Activated CD4-positive, alpha-beta T cell treated with anti-CD3 and anti-CD28 coated beads, Interleukin-10, Interleukin-2, amounts not matched to agents 100 ng/mL and 50 ng/mL, durations not matched to agents 16 hours and 8 hours (primary cell): ENCODE measurements at places on chromosomes 13 and 19.
A peak's percentile ranks its signal among the peaks of the same experiment; 100 is the strongest.

DNA sequence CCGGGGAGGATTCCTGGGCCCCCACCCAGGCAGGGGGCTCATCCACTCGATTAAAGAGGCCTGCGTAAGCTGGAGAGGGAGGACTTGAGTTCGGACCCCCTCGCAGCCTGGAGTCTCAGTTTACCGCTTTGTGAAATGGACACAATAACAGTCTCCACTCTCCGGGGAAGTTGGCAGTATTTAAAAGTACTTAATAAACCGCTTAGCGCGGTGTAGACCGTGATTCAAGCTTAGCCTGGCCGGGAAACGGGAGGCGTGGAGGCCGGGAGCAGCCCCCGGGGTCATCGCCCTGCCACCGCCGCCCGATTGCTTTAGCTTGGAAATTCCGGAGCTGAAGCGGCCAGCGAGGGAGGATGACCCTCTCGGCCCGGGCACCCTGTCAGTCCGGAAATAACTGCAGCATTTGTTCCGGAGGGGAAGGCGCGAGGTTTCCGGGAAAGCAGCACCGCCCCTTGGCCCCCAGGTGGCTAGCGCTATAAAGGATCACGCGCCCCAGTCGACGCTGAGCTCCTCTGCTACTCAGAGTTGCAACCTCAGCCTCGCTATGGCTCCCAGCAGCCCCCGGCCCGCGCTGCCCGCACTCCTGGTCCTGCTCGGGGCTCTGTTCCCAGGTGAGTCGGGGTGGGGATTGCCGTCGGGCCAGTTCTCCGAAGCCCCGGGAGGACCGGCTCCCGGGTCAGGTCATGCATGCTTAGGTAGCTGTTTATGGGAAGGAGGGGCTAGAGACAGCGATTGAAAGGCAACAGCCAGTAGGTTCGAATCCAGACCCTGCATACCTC lies at the start of gene ICAM1:
TSS of gene ICAM1 (plus strand) at position 505 of the 779 bp plus-strand sequence. CDS start at position 545, 40 bp downstream.
- DNase-seq, result peak; percentile 90

- DNase-seq, result no peak
Observed at GRCh38 chr13:99749271-99750019, 222.1 kb downstream of the ZIC5 start.

DNA sequence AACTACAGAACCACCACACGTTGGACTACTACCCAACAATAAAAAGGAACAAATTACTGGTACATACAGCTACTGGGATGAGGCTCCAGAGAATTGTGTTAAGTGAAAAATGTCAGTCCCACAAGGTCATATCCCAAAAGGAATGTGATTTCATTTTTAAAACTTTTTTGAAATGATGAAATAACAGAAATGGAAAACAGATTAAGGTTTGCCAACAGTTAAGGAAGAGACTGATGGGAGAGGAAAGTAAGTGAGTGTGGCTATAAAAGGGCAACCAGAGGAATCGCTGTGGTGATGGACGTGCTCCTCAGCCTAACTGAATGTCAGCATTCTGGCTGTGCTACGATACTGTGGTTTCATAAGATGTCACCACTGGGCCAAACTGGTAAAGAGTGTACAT lies 512.8 kb downstream of the UQCRFS1 start:
- DNase-seq, result no peak

DNA sequence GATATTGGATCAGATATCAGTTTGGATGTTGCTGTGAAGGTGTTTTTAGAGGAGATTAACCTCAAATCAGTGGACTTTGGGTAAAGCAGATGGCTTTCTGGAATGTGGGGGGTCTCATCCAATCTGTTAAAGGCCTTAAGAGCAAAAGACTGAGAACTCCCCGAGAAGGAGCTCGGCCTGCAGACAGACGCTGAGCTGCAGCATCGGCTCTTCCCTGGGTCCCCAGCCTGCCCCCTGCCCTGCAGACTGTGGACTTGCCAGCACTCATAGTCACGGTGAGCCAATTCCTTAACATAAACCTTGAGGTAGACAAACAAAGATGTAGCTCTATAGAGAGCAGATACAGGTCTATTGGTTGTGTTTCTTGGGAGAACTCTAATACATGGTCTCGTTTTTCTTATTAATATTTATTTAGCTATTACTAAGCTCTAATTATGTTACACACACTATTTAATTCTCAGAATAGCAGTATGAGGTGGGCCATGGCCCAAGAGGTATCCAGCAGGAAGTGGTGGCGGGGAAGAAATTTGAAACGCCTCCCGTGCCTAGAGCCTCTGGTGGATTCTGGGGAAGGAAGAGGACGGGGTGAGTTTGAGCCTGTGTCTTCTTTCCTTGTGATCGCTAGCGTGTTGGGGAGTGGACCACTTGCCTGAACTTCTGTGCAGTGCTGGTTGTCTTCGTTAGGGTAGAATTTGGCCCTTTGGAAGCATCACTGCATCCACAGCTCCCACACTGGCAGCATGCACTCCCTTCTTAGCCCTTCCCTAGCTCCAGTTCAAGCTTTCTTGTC lies 305.3 kb downstream of the TEX29 start:
- DNase-seq, result no peak

GRCh38 chr13:35818633-35819067 lies 312.5 kb downstream of the DCLK1 start:
- peak; percentile 3 for DNase-seq

- DNase-seq, result peak; percentile 16
Observed at GRCh38 chr19:47315125-47315821, 5.6 kb downstream of the C5AR1 start.

- no peak for DNase-seq
Observed at GRCh38 chr13:99280166-99280565, 22.0 kb upstream of the GPR18 start.

GRCh38 chr19:55597501-55597921 lies 1.8 kb downstream of the FIZ1 start:
- no peak for DNase-seq

DNA sequence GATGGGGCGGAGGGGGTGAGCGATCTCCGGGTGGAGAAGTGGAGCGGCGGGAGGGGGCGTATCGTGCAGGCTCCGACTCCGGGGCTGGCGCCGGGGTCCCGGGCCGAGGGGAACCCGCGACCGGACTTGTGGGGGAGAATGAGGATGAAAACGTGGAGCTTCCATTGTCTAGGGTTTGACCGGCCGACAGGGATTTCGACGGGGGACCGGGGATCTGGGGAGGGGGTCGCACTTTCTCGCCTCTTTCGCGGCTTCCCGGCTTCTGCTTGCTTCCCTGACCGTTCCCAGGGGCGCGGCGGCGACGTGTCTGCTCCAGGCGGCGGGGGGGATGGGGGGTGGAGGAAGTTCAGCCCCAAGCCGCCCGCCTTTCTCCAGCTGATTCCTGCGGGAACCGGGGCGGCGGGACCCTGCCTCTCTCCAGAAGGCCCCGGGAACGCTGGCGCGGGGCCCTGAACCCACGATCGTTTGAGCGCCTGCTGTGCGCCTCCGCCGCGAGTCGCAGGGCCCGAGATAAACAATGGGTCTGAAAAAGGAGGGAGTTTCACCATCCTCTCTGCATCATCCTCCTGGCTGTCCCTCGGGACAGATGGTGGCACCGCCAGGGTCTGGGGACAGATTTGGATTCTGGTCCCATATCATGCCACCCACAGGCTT lies 790 bp downstream of the TPM4 start:
- peak; percentile 34 for DNase-seq

DNA sequence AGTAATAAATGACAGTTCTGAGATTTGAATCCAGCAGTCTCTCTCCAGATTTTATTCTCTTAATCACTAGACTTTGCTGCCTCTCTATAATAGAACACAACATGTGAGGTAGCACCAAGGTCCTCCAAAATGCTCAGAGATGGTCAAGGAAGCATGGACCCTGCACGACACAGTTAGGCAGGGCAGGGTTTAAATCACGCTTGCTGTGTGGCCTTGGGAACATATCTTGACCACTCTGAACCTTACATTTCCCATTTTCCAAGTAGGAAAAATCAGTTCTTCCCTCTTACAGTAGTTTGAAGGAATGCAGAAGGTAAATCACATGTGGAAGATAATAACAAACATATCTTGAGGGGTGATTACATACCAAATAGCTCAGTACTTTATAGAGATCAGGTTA lies 6.3 kb downstream of the SYT3 start:
- DNase-seq, result no peak

DNA sequence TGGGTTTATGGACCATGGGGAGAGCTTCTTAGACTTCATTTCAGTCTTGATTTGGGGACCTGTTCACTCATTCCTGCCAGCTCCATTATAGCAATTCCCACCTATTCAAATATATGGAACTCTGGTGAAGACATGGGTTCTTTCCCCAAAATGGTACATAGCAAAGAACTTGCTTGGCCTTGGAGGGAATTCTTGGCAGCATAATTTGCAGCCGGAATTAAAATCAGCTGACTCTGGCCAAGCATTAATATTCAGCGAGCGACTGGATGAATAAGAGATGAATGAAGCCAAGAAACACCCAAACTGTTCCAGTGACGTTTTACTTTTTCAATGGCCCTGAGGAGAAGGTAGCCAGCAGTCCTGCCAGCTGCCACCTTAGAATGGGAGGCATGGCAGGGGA lies 88.4 kb upstream of the SOX1 start:
- no peak for DNase-seq

- DNase-seq, result no peak
Observed at GRCh38 chr13:32720026-32720425, 133.8 kb downstream of the PDS5B start.

GRCh38 chr13:109687559-109688448 lies 98.6 kb downstream of the IRS2 start:
- no peak for DNase-seq

DNA sequence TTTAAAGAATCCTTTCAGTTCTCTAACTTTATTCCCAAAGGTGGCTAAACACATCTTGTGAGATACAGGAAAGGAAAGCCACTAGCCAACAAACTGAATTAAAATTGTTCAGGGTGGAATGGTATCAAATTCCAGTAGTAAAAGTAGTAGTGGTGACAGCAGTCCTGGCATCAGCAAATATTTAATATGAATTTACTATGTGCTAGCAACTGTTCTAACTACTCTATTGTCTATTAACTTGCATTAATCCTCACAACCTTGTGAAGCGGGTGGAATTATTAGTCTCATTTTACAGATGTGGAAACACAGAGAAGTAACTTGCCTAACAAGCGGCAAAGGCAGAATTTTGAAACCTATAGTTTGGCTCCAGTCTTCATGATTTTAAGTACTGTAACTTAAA lies 130.1 kb downstream of the KLF12 start:
- DNase-seq, result no peak

DNA sequence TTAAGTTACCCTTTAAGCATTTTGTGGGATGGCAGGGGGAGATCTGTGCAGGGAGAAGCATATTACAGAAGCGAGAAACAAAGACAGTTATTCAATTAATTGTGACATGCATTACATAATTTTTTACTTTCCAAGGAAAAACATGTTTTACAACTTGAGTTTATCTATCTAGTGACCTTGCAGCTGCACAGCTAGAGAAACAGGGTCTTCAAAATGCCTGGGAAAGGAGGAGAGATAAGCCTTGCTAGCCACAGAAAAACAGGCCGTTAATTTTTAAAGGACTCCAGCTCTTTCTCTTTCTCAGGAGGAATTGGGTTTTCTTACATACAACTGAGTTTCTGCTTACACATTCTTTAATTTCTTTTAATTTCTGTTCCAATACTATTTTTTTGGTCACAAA lies 14.8 kb upstream of the ZNF431 start:
- DNase-seq, result no peak

GRCh38 chr19:44072543-44073401 lies 813 bp downstream of the ZNF284 start:
- no peak for DNase-seq

DNA sequence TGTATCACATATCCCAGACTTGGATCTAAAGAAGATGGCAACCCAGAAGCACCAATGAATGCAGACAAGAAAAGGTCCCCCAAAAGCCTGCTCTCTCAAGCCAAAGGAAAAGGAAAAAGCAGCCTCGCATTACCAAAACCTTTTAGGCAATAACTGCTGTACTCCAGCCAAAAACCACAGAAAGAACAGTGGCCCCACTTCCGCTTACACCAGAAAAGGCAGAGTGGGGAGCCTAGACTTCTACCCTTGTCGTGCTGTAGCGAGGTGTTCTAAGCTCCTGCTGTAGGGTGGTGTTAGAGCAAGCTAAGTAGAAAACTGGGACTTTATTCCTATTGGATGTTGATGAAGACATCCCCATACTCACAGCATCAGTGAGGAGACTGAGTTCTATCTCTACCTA lies 244.0 kb upstream of the RXFP2 start:
- no peak for DNase-seq

GRCh38 chr19:29752450-29753025 lies 37.5 kb upstream of the C19orf12 start:
- no peak for DNase-seq

GRCh38 chr13:28794396-28794795 lies 25.7 kb upstream of the MTUS2 start:
- DNase-seq, result no peak

GRCh38 chr13:25175026-25175425 lies 2.9 kb upstream of the AMER2 start:
- no peak for DNase-seq

DNA sequence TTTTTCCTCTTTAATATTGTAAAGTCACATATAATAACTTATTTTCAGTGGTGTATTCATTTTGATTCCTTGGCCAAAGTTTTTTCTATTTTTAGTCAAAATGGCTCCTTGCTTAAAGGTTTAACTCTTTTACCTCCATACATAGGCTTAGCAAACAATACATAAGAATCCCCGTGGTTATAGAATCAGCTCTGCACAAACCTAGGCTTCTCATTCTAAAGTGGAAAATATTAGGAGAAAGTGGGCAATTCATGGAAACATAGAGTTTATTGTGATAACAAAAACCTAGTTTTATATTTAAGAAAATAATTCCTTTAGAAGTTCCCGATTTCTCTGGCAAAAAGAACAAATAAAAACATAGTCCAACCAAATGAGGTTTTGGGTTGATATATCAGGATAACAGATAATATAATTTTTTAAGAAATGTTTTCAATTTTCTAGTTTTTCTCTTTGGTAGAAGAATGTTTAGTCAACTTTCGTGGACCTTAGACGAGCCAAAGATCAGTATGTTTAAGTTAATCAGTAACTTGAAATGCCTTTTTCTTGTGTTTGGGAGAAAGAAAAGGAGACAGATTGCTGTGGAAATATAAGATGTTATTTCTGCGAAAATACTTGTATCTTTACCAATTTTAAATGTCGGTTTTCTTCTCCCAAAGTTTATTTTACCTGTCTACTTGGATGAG lies 93.4 kb upstream of the KLF12 start:
- DNase-seq, result no peak

DNA sequence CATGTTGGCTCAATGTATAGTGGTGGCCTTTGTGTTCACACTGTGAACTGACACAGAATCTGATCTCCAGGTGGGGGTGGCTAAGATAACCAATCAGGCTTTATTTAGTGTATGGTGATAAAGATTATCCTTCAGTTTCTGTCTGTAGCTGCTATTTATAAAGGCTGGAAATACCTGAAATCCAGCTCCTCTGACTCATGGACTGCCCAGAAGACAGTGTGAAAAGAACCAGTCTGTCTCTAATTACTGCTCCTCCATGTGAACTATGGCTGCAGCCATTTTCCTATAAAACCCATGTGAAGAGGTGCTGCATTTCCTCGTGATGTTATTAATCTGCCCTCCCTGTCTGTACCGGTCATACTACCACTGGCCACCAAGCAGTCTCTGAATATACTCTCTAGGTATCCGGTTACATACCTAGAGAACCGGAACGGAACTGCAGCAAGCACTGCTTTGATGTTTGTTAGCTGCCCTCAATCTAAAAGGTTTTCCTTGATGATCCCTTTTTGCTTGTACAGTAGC lies 238.0 kb downstream of the LHFPL6 start:
- no peak for DNase-seq
